ENCODE measurements at places on chromosomes 7 and 10.

GRCh38 chr10:131399981-131400380 is 88.5 kb upstream of the TCERG1L start:
- DNase-seq: no peak

DNA sequence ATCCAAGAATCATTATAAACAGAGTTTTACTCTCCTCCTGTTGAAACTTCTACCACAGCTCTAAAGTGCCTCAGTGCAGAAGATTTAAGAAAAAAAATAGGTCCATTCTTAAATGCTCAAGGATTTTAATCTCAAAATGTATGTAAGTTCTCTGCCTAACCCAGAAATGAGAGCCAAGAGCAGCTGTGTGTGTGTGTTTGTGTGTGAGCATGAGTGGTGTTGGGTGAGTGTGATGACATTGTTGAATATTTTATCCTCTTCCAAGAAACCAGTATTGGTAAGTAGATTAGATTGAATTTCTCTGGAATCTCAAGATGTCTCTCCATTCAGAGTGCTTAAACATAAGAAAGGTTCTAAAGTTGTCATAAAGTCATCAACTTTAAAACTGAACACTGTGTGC is 363.6 kb upstream of the NFE2L3 start:
- DNase-seq: no peak

DNA sequence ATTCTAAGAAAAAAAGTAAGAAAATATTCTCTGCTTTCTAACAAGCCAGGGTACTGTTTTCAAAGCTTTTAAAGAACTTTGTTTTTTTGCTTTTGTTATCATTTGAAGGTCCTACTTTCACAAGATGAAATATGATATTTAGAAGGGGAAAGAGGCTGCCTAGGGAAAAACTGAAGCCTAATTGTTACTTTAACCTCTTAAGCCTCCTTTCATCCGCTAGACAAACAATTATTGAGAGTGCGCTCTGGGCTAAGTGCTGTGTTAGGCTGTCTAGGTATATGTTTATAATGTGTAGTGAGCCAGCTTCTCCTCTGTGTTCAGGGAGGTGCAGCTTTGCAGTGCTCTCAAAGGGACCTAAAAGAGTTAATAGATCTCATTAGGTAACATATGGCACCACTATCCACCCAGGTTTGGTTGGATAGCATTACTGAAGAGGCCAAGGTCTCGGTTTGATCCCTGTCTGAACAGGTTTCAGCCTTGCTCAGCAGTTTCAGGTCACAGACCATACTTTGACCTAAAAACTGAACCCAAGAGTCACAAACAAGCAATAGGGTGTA is 17.9 kb downstream of the PDK4 start:
- no peak for DNase-seq

- DNase-seq: no peak
Observed at GRCh38 chr10:31977440-31978155, 49.0 kb upstream of the ARHGAP12 start.

DNA sequence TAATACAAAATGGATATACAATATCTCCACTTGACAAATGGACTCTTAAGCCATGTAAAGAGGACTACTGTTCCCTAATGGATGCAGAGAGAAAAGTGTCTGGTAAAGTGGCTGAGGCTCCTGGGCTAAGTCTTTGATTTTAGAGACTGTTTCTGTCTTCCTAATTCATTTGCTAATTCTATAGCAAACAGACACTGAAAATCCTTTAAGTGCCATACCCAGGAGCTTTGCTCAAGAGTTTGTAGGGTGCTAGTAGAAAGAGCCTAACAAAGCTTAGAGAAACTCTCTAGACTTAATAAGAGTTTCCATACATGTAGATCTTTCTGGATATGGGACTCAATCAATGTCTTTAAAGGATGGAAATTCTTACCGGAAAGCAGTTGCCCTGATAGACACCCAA is 16.7 kb downstream of the CEP55 start:
- no peak for DNase-seq

Measured in HS-27A (cell line).